ENCODE measurements at places on chromosomes 2 and 18. TPM values are rescaled to one million over a fixed set of nuclear protein-coding genes. Genes with fewer than 3 reads are reported as not detected.

DNA sequence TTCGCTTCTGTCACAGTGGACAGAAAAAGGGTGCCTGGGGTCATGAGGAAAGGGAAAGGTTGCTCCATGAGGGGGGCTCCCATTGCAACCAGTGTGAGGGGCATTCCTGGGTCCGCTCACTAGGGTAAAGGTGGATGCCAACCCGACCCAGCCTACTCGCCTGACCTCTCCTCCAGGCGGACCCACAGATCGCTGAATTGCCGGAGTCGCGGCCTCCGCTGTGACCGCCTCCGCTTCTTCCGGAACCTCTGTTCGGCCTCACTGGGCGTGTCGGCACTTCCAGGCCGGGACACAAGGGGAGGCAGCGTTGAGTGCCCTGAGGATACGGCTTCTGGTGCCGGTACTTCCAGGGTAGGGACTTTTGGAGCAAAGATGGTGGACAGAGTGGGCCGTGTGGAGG is 57.1 kb downstream of the TRABD2A start:
- H3K27me3 ChIP-seq, result peaks cover 5% of the 10 kb centered on the region
- H3K27ac ChIP-seq, result no peak overlapping the region
- H3K4me3 ChIP-seq, result no peak overlapping the region
- no peaks in the 10 kb centered on the region for H3K4me1 ChIP-seq
- no peaks in the 10 kb centered on the region for H3K36me3 ChIP-seq

The FN1 gene
- total RNA-seq, result 143 TPM

GRCh38 chr2:30424231-30424630 is 22.8 kb upstream of the LCLAT1 start:
- peaks cover 11% of the 10 kb centered on the region for H3K4me1 ChIP-seq
- no peaks in the 10 kb centered on the region for H3K27me3 ChIP-seq
- no peak overlapping the region for H3K27ac ChIP-seq
- H3K36me3 ChIP-seq, result 0 out of 2 replicates have a peak, but pooled peaks cover 2% of the 10 kb centered on the region
- DNase-seq, result no peak

- H3K4me1 ChIP-seq, result no peaks in the 10 kb centered on the region
- H3K4me3 ChIP-seq, result no peak overlapping the region
- H3K27me3 ChIP-seq, result no peaks in the 10 kb centered on the region
- H3K36me3 ChIP-seq, result no peaks in the 10 kb centered on the region
Observed at GRCh38 chr2:8297376-8298231, 384.3 kb upstream of the ID2 start.

All from SJCRH30 (cell line).